Stimulated activated CD4-positive, alpha-beta T cell treated with anti-CD3 and anti-CD28 coated beads, Interleukin-1b, Interleukin-23, amount 100 ng/mL, for 48 hours (primary cell): ENCODE measurements at places on chromosomes 6 and 20.

- peak; percentile 77 for DNase-seq
Observed at GRCh38 chr6:30720738-30721197, 616 bp downstream of the TUBB start.

- peak; percentile 46 for DNase-seq
Observed at GRCh38 chr20:53642196-53643030, 48.8 kb upstream of the ZNF217 start.

DNA sequence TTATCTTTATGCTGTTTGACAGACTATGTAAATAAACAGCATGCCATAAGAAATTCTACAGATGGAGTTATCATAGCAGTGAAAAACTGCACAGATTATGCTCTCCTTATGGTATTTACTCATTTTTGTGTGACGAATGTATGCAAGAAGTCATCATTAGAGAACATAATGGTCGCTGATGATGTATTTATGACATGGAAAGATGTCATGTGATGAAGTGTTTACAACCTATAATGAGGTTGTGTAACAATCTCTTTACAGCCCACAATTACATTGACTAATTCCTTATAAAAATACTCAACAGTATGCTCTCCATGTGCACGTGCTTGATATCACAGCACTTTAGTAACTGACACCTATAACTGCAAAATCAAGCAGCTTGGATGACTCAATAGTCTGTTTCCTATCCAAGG lies 192.4 kb downstream of the BMP2 start:
- no peak for DNase-seq

DNA sequence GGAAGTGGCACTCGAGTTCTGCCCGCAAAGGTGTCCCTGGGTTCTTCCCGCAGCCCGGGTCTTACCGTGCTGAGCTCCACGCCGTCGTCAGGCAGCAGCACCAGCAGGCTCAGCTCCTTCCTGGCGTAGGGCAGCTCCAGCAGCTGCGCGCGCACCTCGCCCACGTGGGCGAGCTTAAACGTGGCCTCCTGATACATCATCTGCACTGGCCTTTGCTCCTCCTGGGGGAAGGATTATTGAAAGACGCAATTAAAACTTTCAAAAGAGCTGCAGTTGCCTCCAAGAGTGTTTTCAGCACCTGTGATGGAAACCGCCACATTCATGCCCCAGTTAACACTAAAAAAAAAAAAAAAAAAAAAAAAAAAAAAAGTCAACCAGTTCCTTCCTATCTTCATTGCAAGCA lies 11.3 kb downstream of the SERPINB9 start:
- peak; percentile 79 for DNase-seq
